ENCODE measurements at places on chromosomes 5 and 9.

- no peak for DNase-seq
Measured at GRCh38 chr5:1110307-1111240, 1.3 kb downstream of the SLC12A7 start.

GRCh38 chr5:157951673-157952373 is 92.9 kb upstream of the CLINT1 start:
- no peak for DNase-seq

DNA sequence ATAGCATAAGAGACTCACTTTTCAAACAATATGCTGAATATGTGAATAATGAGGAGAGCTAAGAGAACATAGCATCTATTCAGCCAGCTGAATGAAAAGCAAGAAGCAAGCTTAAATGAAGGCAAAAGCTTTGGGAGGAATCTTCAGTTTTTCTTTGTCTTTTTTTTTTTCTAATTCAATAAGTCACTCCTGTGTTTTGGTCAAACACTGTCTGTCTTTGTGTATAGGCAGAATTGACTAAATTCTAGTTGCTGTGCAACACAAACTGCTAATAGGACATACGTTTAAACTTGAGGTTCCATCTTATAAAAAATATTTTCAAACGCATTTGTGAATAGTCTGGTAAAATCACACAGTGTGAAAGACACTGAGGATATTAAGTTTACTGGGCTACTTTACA is 156.9 kb upstream of the KCNN2 start:
- DNase-seq, result no peak

- DNase-seq, result no peak
Measured at GRCh38 chr5:131671409-131671808, 36.4 kb upstream of the RAPGEF6 start.

DNA sequence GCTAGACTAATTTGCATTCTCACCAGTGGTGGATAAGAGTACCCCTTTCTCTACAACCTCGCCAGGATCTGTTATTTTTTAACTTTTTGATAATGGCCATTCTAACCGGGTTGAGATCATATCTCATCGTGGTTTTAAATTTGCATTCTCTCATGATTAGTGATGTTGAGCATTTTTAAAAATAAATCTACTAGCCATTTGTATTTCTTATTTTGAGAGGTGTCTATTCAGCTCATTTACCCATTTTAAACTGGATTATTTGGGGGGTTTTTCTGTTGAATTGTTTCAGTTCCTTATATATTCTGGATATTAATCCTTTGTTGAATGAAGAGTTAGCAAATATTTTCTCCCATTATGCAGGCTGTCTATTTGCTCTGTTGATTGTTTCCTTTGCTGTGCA is 139.6 kb downstream of the ARSB start:
- DNase-seq, result no peak

DNA sequence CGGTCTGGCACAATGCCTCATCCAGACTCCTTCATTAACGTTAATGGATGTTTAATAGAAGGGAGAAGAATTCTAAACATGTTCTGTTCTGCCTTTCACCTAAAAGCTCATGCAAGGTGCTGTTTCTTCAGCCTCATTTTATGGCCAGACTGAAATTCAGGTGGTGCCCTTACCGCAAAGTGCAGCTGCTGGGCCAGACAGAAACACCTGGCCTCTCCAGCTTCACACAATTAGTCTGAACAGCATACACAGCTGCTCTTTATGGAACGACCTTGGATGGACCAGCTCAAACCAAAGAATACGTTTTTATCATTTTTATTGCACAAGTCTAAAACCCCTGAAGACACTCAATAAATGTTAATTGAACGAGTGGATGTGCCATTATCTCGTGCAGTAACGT is 4.6 kb downstream of the SNCAIP start:
- no peak for DNase-seq

DNA sequence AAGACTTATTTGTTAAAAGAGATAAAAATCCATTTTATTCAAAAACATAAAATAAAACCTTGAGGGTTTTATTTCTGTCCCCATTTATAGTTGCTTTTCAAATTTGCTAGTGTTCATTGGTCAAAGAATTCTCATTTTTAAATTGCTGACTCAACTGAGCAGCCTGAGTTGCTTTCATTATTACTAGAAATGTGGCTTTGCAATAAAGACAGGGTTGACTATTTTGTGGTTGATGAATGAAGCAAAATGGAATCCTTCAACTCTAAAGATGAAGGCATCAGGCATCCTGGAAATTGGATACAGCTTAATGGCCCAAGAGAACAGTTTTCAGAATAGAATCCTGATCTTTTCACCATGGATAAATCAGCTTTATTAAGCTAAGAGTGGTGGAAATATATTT is 23.9 kb upstream of the PPP3R2 start:
- no peak for DNase-seq

DNA sequence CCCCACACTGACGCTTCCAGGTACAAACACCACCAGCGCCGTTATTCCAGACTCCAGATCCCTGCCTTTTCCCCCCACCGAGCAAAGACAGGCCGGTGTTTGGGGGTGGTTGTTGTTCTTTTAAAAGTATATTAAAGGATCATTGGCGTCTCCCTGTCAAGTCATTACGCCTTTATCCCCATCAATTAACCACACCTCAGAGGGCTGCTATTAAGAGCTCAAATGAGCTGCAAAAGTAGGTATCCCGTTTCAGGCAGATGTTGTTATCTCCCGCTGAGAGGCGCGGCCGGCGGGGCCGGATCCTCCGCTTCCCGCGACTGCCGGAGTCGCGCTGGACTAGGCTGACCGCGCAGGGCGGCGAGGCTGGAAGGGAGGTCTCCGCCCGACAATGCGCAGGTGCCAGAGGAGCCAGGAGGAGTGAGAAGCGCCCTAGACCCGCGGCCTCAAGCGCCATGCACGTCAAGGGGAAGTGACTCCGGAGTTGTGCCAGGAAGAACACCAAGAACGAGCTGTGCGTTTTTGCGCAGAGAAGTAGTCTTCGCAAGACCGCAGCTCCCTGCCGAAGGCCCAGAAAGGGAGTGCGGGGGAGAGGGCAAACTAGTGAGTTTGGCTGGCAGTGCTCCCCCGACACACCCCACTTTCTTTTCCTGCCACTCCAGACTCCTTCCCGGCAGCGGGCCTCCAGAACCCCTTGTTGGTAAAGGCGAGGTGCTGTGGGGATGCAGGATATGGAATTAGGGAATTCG is 8.2 kb downstream of the NR2F1-AS1 start:
- no peak for DNase-seq

GRCh38 chr9:116494815-116495634 is 192.1 kb upstream of the TRIM32 start:
- DNase-seq, result no peak

- DNase-seq, result no peak
Measured at GRCh38 chr5:43773478-43773844, 170.5 kb downstream of the NNT start.

GRCh38 chr5:139903450-139903794 is 107.8 kb downstream of the PSD2 start:
- DNase-seq, result no peak

DNA sequence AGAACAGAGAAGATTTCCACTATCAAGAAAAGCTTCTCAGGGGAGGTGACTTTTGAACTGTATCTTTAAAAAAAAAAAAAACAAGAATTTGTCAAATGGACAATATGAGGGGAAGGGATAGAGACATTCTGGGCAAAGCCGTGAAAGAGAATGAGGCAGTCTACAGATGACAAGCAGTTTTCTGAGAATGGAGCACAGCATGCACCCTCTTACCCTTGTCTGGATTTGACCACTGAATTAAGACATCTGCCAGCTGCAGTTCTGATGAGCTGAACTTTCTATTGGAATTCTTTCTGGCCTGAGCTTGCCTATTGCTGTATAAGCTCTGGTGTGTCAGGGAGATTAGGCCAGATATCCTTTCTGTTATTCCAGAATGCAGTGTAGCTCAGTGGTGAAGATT is 10.3 kb upstream of the RANBP3L start:
- DNase-seq, result no peak

DNA sequence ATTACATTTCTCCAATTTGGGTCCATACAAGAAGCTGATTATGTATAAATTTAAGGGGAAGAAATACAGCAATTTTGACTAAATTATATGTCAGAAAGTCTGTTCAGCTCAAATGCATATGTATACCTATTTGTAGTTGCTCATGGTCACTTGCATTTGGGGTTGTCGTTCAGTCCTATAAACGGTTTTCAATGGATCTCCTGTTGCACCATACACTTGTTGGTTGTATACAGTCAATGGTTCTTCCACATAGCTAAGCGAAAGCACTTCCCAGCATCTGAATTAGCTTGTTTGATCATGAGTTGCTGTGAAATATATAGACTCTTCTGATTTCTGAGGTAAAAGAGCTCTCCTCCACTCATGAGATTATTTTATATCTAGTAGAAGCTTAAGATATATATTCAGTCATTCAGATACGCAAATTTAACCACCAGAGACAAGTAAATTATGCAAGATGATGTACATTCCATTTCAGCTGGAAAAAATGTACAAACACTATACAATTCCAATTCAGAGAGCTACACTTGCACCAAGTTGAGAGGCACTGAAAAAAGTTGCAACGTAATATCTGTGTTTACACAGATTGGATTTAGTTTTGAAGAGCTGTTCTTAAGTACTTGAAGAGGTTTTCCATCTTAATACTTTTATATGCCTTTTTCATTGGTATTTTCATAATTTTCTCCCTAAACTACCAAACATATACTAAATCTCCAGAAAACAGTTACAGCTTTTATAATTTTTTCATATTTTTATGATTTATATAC is 64.4 kb upstream of the POU5F2 start:
- DNase-seq, result no peak

GRCh38 chr9:21505425-21506179 is 23.5 kb upstream of the IFNE start:
- DNase-seq, result no peak

GRCh38 chr5:94440015-94440414 is 178.4 kb downstream of the KIAA0825 start:
- no peak for DNase-seq

- DNase-seq, result no peak
Measured at GRCh38 chr5:72328172-72328571, 8.0 kb downstream of the PTCD2 start.

DNA sequence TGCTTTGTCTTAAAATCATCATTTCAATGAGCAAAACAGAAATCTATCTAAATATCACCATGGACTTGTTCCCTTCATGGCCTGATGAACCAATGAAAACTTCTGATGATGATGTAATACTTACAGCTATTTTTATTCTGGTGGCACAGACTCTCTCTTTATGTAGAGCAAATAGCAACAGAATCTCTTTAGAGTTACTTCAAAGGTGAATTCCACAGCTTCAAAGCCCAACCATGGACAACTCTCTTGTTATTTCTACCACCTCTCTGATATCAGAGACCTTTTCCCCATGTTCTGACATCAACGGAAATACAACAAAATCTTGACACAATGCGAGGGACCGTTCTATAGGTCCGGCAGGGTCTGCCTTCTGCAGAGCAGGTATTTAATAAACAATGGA is 70.1 kb downstream of the RETREG1 start:
- DNase-seq, result no peak
